ENCODE measurements at places on chromosomes 5 and 9.

DNA sequence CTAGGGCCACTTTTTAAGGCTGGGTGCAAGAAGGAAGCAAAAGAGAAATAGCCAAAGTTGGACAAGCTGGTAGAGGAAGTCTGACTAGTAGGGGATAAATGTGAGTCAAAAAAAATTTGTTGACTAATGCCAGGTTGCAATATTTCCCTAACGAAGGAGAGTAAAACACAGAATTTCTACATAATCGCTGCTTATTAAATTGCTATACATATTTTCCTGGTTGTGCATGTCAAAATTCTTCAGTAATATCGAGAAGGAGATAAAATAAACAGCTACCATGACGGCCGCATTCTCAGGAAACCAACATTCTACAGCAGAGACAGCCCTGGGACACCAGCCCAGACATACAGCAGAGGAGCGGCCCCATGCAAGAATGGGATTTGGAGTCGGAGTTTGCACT is 148.3 kb downstream of the ESM1 start:
- no peak for DNase-seq

GRCh38 chr5:91189480-91190313 is 193.4 kb downstream of the ARRDC3 start:
- no peak for DNase-seq

DNA sequence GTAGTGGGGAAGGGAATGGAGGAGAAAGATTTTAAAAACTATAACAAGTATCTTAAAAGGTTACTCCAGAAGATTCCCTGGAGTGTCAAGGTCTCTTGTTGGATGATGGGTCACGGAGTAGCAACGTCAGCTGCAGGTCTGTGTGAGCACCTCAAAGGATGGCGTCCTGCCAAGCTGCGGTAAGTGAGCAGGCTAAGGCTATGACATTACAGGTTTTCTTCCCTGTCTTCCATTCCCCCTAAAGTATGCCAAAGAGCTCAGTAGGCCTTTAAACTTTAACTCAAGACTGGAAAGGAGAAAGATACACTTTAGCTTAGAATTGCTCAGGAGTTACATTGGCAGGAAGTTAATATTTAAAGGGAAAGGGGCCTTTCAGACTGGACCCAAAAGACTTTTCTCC is 17.5 kb downstream of the SPOCK1 start:
- no peak for DNase-seq

DNA sequence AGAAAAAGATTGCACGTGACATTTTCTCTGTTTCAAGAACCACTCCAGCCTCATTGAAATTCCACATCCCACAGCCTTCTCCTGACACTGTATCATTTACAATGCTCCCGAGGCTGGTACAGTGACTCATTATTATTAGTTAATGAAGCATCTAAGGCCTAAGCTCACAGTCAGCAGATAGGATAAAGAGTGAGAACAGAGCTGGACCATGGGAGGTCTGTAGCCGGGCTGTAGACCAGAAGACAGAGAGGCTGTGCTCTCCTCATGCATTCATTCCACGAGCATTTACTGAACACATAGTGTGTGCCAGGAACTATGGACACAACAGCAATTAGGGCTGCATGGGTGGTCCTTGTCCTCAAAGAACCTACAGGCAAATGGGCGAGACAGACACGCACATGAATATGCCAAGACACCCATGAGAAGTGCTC is 47.3 kb upstream of the GALNT10 start:
- DNase-seq = no peak

- DNase-seq = peak; percentile 43
Measured at GRCh38 chr5:93715327-93715726, 26.1 kb downstream of the POU5F2 start.

Data from COR-L47 (cell line).